Hair follicular keratinocyte (primary cell): ENCODE measurements at places on chromosomes 16 and 17. TPM values are rescaled to one million over a fixed set of nuclear protein-coding genes. Genes with fewer than 3 reads are reported as not detected.

The NXN gene
- 109 and 115 TPM in 2 replicates for total RNA-seq

The PARD6A gene
- total RNA-seq: 0.19 and 3.1 TPM in 2 replicates

The CD7 gene
- total RNA-seq: not detected in 2 replicates

The GAST gene
- total RNA-seq: not detected in 2 replicates

The CCL7 gene
- not detected in 2 replicates for total RNA-seq
